ENCODE measurements at places on chromosomes 2 and 18.

- DNase-seq, result no peak
Measured at GRCh38 chr2:28642796-28643195, 108.8 kb upstream of the PPP1CB start.

DNA sequence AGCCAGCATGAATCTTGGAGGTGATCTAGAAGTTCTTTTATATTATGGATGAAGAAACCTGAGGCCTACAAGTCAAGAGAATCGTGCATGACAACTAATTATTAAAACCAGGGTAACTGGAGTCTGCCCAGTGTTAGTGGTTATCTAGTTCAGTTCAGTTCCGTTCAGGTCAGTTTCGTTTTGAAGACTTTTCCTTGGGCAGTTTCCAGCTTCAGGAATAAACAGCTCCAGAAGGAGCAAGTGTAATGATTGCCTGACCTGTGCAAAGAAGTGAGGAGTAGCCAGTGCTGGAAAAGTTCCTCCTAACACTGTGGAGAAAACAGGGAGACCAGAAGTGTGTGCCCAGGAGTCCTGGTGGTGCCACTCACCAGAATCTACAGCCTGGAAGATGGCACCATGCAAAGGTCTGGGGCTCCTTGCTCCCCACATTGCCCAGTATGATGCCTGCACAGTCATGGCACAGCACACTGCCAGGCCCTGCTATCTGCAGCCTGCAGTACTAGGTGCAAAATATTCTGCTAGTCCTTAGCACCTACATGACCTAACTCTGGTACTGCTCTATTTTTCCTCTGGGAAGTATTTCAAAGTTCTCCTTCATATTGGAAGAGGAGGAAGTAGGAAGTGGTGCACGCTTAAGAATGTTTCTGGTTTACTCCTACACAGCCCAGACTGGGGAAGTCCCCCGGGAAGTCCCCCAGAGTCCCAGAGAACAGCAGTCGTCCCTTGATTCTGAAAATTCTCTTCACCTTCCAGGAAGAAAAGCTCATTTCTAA is 65.8 kb downstream of the SUMO1 start:
- DNase-seq, result no peak

GRCh38 chr2:80454628-80455027 is 150.1 kb upstream of the LRRTM1 start:
- DNase-seq, result peak; percentile 5

DNA sequence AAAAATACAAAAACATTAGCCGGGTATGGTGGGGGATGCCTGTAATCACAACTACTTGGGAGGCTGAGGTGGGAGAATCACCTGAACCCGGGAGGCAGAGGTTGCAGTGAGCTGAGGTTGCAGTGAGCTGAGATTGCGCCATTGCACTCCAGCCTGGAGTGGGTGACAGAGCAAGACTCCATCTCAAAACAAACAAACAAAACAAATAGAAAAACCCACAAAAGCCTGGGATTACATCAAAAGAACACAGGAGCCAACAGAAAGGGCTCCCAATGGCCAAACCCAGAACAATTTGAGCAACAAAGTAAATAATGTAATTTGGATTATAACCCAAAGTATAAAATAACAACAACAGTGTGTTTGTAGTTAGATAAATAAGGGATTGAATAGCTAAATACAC is 159.8 kb downstream of the UXS1 start:
- DNase-seq, result no peak

DNA sequence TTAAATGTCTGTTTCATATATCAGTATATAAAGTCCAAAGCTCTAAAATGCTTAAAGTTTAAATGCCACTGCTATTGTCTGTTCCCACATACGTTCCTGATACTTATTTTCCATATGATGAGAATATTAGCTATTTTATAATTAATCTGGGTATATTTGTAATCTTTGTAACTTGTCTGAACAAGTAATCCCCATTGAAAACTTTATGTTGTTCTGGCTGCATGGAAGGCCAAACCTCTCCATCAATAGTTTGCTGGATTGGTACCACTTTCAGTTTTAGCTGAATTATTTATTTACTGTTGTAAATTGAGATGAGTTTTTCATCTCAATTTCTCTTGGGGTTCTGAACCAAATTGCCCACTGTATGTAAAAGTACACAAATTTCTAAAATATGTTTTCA is 1.5 kb downstream of the MBD5 start:
- no peak for DNase-seq

DNA sequence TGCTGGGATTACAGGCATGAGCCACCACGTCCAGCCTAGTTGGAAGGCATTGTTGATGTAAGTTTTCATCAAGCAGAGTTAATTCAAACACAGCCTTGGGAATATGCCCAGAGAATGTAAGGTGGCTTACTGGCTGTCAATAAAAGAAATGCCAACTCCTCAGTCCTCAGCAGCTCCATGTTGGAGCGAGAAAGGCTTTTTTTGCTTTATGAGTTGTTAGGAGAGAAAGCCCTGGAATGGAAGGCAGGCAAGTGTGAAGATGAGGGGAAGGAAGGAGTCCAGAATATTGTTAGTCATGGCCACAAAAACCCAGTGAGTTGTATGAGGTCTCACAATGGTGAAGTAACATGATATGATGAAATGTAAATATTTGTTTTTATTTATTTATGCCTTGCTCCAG is 57.1 kb downstream of the MAP4K4 start:
- DNase-seq, result no peak

DNA sequence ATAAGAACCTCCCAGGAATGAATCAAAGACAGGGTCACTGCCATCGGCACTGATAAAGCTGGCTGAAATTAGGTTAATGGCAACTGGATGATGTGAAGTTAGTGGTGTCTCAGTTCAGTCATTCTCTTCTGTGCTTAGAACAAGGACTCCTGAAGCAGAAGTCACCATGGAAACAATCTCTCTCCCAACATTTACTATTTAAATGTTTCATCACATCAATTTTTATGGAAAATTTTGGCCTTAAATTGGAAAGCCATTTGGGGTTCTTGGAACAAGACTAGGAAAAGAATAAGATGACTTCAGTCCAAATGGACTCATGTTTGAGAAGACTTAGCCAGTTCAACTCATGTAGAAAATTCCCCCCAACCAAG is 15.5 kb upstream of the ARL5A start:
- no peak for DNase-seq

- peak; percentile 41 for DNase-seq
Measured at GRCh38 chr2:240584486-240585031, 2.0 kb upstream of the CAPN10 start.

- no peak for DNase-seq
Measured at GRCh38 chr2:22748909-22749308, 636.1 kb upstream of the KLHL29 start.

DNA sequence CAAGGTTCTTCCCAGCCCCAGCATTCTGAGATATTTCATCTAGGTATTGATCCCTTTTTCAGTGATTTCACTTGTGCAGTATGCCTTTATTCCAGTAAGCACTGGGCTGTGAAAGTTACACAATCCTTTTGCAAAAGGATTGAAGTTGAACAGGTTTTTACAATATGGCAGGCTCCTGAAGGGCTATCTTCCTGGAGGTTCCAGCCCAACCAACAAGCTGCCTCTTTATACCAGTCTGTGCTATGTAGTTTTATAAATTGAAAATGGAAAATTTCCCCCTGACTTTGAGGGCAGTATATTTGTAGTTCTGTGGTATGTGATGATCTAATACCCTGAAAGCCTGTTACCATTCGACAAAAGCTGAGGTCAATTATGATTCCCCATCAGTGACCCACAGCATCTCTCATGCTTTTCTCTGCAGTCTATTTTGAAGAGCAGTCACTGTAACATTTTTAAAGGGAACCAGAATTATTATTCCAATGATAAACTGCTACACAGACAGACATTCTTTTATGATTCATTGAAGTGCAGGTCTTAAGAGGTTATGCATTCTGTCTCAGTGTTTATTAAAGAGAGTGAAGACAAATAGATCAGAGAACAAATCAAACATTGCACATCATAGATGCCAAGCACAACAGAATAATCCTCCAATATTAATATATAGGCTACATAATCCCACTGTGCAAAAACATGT is 35.2 kb upstream of the STPG4 start:
- no peak for DNase-seq

DNA sequence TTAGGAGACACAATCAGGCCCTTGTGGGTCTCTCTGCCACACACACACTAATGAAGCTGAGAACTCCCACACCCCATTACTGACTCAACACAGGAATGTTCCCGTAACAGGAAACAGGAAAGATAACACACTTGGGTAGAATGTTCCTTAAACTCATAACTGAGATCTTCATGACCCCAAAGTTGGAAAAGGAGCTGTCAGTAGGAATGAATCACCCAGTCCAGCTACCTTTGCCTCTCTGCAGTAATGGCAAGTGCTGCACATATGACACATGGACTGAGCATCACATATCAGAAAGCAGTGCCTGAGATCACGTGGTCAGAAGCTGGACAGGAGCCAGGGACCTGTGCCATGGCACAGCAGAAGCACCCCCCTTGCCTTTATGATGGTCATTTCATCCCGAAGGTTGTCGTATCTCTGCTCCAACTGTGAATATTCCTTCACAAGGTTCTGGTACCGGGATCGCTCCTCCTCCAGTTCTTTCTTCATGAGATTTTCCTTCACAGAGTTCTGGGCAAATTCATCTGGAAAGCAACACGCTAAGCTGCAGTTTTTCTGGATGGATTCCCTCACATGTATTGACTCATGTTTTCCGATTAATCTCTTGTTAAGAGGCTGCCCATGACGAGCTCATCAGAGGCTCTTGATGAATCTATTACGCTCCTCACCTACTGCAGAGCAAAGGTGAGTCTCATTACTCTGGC is 65.4 kb upstream of the ACAA2 start:
- DNase-seq, result no peak

GRCh38 chr18:22394428-22394827 is 23.3 kb downstream of the CTAGE1 start:
- no peak for DNase-seq

DNA sequence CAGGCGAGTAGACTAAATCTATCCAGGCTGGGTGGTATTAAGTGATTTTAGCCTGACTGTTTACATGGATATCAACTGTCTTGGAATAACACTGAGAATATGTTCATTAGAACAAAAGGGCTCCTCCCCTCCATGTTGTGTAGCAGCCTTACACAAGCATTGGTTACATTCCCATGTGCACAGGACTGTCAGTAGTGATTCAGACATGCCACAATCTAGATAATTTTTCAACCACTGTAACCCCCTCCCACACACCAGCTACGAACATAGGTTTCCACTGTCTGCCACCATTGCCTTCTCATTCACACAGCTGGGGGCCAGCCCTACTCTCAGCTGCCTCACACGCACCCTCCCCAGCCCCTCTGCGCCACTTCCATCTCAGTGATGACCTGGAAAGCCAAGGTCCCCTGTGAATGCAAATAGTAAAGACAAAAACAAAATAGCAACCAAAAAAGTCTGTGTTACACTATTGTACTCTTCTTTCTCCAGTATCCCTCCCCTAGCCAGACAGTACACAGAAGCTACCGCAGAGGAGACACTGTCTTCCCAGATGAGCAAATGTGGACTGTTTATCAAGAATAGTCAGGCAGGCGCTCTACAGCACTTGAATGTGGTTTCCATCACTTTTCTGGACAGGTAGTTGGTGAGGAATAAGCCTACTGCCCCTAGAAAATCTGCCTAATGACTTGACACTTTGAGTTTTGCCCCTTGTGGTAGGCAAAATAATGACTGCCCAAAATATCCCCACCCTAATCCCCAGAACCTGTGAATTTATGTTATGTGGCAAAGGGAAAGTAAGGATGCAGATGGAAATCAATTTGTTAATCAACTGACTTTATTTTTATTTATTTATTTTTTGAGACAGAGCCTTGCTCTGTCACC is 27.9 kb upstream of the TYMS start:
- DNase-seq, result no peak

DNA sequence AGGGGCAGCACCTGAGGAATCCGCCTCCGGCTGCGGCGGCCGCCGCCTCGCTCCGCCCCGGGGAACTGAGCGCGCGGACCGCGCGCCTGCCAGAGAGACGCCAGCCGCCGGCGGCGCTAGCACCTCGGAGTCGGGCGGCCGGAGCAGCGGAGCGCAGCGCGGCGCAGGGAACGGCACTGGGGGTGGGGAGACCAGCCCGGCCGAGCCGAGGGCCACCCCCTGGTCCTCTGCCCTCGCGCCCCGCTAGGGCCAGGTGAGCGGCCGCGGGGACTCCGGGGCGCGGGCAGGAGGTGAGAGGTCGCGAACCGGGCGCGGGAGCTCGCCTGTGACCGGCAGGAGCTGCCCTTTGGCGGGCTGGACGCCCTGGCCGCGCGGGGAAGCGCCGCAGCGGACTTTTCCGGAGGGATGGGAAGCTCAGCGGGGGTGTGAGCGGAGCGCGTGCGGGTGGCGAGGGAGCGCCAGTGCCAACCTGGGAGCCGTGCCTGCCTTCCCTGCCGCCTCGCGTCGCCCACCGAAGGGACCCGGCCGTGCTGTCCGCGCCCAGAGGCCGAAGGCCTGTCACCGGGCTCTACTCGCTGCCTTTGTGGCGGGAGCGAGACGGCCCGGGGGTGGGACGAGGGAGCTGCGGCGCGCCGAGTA is at the start of gene GREB1L:
Gene GREB1L (plus strand): TSS at position 92 of the 639 bp plus-strand sequence. CDS start 141,287 bp downstream, outside the sequence.
- peak; percentile 60 for DNase-seq

DNA sequence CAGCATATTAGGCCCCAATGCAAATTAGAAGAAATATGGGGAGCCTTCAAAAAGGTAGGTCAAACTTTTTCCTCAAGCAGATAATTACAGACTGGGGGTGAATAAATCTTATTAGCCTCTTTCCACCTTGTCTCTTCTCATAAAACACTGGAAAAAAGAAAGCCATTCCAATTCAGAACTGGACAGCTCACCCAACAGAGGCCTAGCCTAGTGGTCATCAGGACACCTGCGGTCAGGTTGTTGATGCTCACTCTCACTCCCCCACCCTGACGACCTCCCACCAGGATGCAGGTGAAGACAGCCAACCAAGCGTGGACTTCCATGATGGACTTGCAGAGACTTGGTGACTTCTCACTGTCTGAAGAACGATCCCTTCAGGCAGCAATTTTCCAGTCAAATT is 207.1 kb downstream of the ALK start:
- no peak for DNase-seq

DNA sequence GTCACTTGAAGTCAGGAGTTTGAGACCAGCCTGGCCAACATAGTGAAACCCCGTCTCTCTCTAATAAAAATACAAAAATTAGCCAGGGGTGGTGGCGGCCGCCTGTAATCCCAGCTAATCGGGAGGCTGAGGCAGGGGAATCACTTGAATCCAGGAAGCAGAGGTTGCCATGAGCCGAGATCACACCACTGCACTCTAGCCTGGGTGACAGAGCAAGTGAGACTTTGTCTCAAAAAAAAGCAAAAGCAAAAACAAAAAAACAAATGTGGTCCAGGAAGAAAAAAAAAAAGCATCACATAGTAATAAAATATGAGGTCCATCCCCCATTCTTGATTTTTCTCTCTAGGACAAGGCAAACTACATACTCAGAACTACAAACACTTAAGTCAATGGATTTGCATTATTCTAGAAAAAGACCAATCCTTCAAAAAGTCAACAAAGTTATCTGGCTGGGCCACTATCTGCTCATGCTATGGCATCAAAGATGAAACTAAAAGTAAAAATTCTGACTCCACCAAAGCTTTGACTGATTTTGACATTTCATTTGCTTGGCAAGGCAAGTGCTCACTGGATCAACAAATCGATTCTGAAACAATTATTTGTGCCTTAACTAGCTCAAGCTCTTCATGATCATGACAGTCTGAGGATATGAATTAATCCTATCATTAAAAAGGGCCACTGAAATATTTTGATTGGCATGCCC is 28.4 kb downstream of the MEX3C start:
- no peak for DNase-seq

GRCh38 chr2:8080063-8080462 is 601.8 kb upstream of the ID2 start:
- DNase-seq, result no peak

- no peak for DNase-seq
Measured at GRCh38 chr18:53755914-53756609, 468.4 kb downstream of the MBD2 start.

- no peak for DNase-seq
Measured at GRCh38 chr2:110678457-110679336, 834 bp upstream of the BUB1 start.

- peak; percentile 8 for DNase-seq
Measured at GRCh38 chr2:145303536-145303935, 783.6 kb upstream of the ZEB2 start.
